Fibroblast of the aortic adventitia (primary cell): ENCODE measurements at places on chromosomes 1 and 21. TPM values are rescaled to one million over a fixed set of nuclear protein-coding genes. Genes with fewer than 3 reads are reported as not detected.
A peak's percentile ranks its signal among the peaks of the same experiment; 100 is the strongest.

DNA sequence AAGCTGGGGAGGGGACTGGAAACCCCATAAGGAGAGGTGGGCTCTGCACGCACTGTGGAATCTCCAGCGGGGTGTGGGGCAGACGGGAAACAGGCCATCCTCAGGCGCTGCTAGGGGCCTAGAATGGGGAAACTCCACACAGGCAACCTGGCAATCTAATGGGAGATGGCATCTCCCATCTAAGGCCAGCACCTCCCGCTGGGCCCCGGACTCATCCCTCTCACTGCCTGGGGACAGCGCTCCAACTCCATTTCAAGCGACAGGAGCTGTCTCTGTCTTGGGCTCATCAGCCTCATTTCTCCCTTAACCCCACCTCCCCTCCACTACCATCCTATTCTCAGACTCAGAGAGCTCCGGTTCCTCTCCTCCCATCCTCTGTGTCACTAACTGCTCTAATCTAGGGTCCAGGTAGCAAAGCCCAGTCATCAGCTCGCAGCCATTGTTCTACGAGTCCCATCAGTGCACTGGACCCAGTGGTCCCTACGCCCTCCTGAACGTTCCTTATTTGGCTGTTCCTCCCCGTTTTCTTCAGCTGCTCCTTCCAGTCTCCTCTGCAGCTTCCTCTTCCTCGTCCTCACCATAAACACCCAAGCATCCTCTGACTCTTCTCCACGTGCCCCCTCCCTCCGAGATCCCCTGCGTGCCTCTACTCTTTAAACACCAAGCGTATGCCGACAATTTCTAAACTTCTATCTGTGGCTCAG is 93.4 kb upstream of the CASZ1 start:
- DNase-seq, result no peak

DNA sequence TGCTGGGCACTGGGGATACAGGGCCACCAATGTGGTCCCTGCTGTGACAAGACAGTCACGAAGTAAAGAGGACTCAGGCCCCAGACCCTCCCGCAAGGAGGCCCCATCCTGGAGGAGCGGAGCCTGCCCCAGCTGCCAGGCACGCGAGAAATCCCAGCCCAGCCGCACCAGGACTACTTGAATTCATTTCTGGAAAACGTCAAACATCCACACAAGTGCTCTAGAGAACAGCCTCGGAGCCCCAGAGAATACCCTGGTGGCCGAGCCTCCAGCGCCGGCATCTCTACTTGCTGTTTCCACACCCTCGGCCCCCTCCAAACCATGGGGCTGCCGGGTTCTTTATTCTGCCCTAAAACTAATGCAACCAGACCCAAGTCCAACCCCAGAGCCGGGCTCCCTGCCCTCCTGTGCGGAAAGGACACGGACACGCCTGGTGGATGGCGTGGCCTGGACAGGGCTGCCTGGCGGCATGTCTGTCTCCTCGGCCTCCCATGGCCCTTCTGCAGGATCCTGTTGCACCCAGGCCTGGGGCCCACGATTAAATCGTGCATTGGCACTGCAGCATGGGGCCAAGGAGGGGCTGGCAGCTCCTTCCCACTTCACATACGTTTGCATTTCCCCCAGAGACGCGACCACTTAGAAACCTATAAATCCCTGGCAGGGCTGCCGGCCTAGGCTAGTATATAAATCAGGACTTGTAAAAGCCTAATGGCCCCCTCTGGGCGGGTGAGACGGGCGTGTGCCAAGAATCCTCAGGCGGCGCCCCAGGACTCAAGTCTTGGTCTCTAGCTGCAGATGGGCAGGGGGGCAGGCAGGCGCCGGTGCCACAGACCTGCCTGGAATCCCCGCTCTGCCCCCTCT is 41.2 kb downstream of the DMRTB1 start:
- no peak for DNase-seq

DNA sequence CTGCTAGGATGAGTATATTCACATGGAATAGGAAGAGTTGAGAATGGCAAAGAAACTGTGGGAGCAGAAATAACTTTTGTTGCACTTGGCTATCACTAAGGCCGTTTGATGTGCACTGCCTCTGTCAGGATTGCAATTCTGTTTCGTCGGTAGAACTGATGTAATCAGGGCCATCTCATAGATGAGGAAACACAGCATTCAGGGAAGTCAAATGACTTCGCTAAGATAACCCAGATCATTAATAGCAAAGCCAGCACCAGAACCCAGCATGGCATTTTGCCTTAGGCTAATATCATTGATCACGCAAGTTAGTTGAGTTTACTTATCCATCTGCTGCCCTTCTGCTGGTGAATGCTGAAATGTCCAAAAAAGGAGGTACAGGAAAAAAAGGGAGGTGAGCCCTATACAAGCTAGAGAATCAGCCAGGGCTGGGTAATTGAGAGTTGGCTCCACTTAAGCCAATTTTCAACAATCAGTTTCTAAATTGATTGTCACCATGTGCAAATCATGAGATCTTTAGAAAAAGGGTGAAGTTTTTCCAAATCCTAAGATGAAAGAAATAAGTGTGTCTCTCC is 7.6 kb downstream of the RASSF5 start:
- DNase-seq, result peak; percentile 77

DNA sequence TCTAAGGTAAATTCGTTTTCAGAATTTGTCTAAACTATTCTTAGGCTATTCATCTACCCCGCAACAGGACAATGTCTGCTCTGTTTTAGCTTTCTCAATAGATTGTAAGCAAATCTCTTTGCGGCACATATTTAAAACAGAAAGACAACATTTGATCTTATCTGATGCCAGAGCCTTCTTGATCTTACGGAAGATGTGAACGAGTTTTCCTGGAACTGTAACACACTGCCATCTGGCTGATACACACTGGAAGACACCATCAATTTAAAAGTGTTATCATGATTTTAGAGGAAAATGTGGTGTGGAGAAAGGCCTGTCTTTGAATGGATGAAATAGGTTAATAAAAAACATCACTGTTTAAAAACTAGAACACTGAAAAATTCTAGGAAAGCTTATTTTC is 36.1 kb downstream of the COA6 start:
- no peak for DNase-seq

GRCh38 chr1:109161858-109162606 is 48.1 kb downstream of the ELAPOR1 start:
- peak; percentile 89 for DNase-seq

- no peak for DNase-seq
These were observed 10.8 kb upstream of the ETS2 start for GRCh38 chr21:38794978-38795377.

GRCh38 chr1:171221665-171222591 is 26.4 kb upstream of the FMO1 start:
- peak; percentile 25 for DNase-seq

GRCh38 chr1:200907611-200908097 is 13.0 kb downstream of the INAVA start:
- no peak for DNase-seq

DNA sequence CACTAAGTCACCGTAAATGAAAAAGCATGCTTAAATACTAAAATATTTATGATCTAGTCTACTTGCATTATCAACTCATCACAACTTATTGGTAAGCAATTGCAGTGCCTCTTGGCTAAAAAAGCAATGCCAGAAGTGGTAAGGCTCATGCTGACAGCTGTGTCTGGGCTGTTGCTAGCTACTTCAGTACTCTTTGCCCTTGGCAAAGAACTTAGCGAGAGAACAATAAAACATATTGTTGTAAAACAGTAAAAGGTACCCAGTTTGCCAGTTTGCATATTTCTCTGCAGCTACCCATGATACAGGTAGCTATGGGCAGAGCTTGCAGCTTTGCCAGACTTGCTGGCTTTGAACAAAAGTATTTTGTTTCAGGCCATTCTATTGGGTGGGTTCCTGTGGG is 73.1 kb downstream of the ATP6V1G3 start:
- DNase-seq, result no peak

DNA sequence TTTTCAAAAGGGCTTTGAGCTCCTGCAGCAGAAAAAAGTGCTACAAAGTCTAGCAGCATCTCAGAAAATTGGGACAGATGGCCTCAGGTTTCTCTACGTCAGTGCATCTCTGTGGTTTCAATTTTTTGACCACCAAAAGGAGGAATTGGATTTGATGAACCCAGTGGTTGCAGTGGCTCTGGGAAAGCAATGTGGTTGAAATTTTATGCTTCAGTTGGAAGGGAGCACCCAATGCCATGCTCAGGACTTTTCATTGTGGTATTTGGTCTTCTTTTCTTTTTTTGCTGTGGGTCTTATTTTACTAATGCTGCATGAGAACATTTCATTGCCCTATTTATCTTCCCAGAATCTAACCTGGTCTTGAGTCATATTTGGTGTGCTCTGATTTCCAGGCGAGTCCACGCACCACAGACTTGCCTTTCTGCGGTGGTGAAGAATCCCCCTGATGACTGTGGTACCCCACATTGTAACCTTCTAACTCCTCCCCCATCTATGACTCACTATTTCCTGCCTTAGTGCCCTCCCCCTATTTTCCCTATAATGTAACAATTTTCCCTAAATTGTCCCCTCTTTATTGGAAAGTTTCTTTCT is 56.7 kb downstream of the S1PR1 start:
- DNase-seq, result no peak

DNA sequence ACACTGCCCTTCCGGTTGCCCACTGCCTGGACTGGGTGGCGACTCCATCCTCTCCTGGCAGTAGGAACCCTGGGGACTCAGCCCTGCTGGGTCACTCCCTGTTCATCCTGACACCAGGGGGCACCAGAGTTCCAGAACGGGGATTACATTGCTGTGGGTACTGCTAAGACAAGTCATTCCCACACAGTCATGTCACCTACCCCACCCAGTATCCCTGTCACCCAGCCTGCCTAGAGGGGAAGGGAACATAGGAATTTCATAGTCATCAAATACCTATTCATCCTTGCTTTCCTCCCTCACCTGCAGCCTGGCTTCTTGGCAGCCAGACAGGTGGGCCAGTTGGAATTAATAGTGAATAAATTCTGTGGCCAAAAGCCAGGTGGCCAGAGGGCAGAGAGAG is 9.8 kb upstream of the SFN start:
- peak; percentile 81 for DNase-seq

DNA sequence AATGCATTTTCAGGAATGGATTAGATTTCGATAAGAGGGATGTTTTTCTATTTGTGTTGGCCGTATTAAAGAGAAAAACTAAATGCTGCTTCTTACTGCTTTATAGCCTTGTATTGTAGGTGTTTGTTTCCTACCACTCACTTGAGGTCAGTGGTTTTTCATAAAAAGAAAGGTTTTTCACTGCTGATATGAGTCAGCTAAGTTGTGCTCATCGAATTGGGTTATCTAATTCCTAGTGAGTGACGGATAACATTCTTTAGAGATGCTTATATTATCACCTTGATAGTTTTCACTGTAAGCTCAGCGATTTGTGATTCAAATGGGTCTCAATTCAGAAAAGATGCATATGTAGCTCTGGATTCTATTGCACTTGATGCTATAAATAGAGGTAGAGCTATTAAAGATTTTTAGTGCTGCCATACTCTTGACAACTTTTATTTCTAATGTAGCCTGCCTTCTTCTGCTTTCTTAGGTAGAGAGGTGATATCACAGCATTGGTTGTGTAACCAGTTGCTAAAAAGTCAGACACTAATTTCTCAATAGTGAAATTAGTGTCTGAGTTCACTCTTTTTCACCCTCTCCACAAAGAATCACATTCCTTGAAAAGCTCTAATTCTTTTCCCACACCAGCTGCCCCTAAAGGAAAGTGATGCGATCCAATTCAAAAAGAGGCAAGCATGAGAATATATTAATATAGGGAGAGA is 180.0 kb downstream of the RASAL2 start:
- DNase-seq, result no peak

- peak; percentile 39 for DNase-seq
These were observed 139.0 kb downstream of the RASAL2 start for GRCh38 chr1:178232949-178233348.

DNA sequence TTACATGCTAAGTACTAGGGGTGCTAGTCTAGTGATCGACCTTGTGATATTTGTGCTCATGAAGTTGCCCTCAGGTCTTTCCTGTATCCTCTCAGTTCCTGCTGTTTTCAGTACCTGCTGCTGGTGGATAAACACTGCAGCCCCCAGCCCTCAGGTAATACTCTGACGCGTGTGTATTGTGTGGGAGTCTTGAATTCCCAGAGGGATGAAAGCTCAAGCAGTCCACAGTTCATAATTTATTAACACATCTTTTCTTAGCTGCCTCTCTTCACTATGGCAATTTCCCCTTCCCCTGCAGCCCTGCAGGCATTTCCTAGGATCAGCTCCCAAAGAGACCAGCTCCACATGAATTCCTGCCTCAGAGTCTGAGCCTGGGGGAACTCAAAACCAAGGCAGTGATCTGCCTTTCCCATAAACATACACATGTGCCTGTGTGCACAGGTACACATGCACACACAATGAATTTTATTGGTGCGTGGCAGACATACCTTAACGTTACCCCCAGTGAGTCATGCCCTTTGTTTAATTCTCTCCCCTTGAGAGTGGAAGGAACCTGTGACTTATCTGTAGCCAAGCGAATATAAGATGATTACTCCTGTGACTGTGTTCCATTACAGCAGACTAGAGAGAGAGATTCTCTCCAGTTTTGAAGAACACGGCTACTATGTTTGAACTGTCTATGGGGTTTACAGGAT is 14.1 kb upstream of the HMGCS2 start:
- DNase-seq, result no peak

DNA sequence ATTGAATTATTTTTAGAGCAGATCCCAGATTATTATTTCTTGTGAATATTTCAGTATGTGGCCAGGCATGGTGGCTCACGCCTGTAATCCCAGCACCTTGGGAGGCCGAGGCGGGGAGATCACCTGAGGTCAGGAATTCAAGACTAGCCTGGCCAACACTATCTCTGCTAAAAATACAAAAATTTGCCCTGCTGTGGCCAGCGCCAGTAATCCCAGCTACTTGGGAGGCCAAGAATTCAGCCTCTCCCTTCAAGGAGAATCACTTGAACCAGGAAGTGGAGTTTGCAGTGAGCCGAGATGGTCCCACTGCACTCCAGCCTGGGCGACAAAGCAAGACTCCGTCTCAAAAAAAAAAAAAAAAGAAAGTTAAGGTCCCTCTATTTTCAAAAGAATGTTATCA is 4.3 kb downstream of the OSBPL9 start:
- DNase-seq, result no peak

DNA sequence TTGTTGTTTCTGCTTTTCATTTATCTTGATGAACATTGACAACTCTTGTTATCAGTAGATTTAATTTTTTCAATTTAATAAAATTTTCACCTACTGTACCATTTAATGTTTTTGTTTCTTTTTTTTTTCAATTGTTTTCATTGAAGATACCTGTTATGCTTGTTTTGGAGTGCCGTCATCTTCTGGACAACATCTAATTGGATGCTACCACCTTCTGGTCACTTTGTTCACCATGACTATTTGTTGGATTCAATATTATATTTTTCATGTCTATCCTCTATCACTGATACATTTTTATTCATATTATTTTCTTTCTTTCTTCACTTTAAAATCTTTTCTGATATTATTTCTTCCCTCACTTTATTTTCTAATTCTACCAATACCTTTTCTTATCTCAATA is 14.0 kb downstream of the KRTAP21-2 start:
- no peak for DNase-seq

GRCh38 chr1:32051706-32052105 is 21.0 kb upstream of the TMEM39B start:
- no peak for DNase-seq

GRCh38 chr1:1005774-1006304 is 5.9 kb upstream of the HES4 start:
- no peak for DNase-seq

The TCHHL1 gene
- total RNA-seq, result not detected in 2 replicates

The PTPRU gene
- total RNA-seq, result 25.8 and 36.6 TPM in 2 replicates

The IARS2 gene
- total RNA-seq, result 89.4 and 132 TPM in 2 replicates

The TLR5 gene
- 0.36 TPM in 1 of 2 replicates, not detected in the other for total RNA-seq

The PIGR gene
- total RNA-seq, result not detected in 2 replicates

The LRRC38 gene
- total RNA-seq, result not detected in 2 replicates

The ZNF678 gene
- 8.4 and 10.5 TPM in 2 replicates for total RNA-seq

The A3GALT2 gene
- not detected in 2 replicates for total RNA-seq

The RPE65 gene
- total RNA-seq, result not detected in 2 replicates
